ENCODE measurements at places on chromosomes 4 and X.

DNA sequence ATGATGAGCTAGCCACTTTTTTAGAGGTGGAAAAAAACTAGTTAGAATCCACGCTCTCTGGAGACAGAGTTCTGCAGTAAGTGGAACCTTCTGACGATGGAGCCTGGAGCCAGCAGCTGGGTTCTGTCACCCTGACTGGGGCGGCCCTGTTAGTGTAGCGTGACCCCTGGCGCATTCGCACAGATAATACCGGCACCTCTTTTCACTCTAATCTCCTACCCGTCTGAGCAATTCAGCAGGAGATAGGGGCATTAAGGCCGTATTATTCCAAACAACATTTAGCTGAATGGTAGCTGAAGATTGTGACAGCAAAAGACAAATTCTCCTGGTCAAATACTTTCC lies 292.6 kb downstream of the FBXO8 start:
- no peak for DNase-seq

- DNase-seq, result no peak
These were observed 238.1 kb upstream of the STS start for GRCh38 chrX:6909396-6909795.

- DNase-seq, result no peak
These were observed 70.6 kb upstream of the TBL1X start for GRCh38 chrX:9394212-9394611.

GRCh38 chr4:181810711-181811110 lies 432.5 kb upstream of the TENM3 start:
- DNase-seq, result no peak

DNA sequence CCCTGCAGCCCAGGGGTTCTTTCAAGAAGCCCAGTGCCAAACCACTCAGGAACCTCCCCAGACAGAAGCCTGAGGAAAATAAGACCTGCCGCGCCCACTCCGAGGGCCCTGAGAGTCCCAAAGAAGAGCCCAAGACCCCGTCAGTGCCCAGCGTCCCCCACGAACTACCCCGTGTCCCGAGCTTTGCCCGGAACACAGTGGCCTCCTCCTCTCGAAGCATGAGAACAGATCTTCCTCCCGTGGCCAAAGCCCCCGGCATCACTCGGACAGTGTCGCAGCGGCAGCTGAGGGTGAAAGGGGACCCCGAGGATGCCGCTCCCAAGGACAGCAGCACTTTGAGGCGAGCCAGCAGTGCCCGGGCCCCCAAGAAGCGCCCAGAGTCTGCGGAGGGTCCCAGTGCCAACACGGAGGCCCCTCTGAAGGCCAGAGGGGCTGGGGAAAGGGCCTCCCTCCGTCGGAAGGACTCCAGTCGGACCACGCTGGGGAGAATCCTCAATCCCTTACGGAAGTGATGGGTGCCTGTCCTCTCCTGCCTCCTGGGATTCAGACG lies 40.2 kb downstream of the FHDC1 start:
- DNase-seq, result no peak

GRCh38 chrX:67094061-67094460 lies 449.8 kb upstream of the AR start:
- DNase-seq, result no peak

DNA sequence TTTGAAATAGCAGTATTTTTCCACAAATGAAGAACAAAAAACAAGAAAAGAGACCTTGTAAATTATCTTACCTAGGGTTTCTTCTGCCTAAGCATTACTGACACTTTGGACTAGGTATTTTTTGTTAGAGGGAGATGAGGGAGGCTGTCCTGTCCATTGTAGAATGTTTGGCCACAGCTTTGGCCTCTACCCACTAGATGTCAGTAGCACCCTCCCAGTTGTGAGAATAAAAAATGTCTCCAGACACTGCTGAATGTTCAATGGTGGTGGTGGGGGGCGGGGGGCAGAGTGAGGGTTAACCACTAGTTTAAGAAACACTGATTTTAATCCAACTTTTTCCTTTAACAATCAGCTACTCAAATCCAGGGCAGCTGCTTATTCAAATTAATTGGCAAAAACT lies 25.8 kb downstream of the OTUD4 start:
- DNase-seq, result no peak

GRCh38 chr4:101148551-101148950 lies 198.8 kb downstream of the PPP3CA start:
- no peak for DNase-seq

DNA sequence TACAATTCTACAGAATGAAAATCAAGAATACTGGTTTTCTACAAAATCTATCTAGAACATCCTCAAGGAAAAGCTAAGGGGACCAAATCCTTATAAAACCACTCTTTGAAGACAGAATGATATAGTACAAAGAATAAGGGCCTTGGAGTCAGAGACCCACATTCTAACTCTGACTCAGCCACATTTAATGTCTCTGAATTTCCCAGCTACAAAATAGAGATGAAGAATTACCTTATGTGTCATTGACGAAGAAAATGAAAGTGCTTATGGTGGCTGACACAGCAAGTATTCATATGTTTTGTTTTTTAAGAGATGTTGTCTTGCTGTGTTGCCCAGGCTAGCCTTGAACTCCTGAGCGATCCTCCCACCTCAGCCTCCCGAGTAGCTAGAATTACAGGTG lies 35.9 kb upstream of the CXorf38 start:
- DNase-seq, result no peak

GRCh38 chr4:76654791-76655190 lies 219.8 kb downstream of the SHROOM3 start:
- no peak for DNase-seq

- no peak for DNase-seq
These were observed 81.1 kb downstream of the ENPP6 start for GRCh38 chr4:184136525-184136924.

DNA sequence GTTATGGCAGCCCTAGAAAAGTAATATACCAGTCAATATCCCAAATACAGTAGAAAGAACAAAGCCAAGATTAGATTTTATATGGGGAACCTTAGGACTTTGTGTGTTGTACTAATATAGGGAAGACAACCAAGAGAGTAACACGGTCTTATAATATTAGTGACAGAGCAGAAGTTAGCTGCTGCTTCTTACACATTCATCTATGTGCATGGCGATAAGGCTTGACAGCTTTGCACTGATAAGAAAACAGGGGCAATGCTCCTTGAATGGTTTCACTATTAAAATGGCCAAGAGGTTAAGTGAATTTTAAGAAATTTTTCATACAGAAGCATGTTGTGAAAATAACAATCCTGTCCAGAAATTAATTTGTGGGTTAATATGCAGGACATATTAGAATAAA lies 521.6 kb downstream of the CCSER1 start:
- no peak for DNase-seq

- no peak for DNase-seq
These were observed 22.4 kb upstream of the CPLX1 start for GRCh38 chr4:848307-848691.

DNA sequence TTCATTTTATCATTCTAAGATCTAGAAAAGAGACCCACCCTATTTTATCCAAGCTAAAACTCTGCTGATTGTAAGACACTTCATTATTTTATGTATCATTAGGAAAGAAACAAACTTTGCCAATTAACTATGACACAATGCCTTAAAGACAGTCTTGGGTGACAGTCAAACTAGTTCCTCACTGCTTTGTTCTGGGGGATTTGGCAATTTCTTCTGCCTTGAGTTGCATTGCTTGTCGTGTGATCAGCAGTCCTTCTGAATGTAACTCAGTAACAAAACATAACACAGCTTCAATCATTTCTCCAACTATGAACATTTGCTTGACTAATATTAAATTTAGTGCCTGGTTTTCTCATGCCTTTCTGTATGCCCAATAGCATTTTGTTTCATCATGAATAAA lies 577.9 kb upstream of the DIPK2B start:
- DNase-seq, result no peak

GRCh38 chr4:42672359-42673081 lies 15.6 kb upstream of the ATP8A1 start:
- no peak for DNase-seq

GRCh38 chrX:133214301-133214700 lies 3.9 kb downstream of the TFDP3 start:
- DNase-seq, result no peak

- no peak for DNase-seq
These were observed 10.8 kb downstream of the APOO start for GRCh38 chrX:23896981-23897380.

GRCh38 chr4:52102587-52102986 lies 51.5 kb downstream of the SPATA18 start:
- no peak for DNase-seq

- no peak for DNase-seq
These were observed 125.1 kb upstream of the FRMPD4 start for GRCh38 chrX:12013211-12013618.

DNA sequence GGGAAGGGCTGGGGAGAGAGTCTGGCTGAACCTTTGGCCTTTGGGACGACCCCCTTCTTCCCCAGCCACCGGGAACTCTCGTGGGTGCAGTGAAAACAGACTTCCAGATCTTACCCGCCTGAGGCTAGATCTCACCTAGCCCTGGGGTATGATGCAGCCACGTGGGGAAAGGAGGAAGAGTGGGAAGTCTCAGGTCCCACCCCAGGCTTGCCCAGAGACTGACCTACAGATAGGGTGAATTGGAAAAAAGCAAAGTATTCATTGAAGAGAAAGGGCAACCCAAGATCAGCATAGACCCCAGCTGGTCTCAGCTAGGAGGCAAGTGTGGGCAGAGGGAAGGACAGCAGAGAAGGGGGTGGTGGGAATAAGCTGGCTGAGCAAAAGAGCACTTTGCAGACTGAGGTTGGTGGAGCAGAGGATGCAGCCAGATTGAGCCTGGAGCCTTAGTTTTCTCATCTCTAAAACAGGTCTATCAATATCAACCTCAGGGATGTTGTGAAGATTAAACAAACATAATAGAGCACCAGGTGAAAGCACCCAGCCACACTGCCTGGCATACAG lies 4.2 kb upstream of the EFNB1 start:
- DNase-seq, result no peak

GRCh38 chrX:17627026-17627425 lies 110.3 kb upstream of the SCML1 start:
- no peak for DNase-seq

- DNase-seq, result no peak
These were observed 1.4 kb upstream of the FAM120C start for GRCh38 chrX:54184474-54184873.

- no peak for DNase-seq
These were observed 353.0 kb downstream of the IDS start for GRCh38 chrX:149151805-149152757.

DNA sequence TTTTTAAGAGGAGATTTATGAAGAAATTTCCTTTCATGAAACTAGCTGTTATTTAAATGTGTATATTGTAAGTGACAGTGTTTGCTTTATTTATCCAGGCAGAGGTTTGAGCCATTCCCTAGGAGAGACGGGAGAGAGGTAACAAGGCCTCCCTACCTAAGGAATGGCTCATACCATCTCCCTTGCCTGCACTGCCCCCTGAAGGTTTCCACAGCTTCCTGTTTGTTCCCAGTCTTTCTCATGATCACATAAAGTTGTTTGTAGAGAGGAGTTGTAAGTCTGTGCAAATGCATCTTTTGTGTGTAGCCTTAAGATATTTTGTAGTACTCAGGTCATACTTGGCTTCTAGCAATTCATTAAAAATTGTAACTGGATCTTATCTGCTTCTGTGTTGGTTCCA lies 1504.5 kb upstream of the PCDH10 start:
- DNase-seq, result no peak

GRCh38 chr4:165199286-165199685 lies 8.1 kb upstream of the KLHL2 start:
- no peak for DNase-seq

- no peak for DNase-seq
These were observed 1016.0 kb downstream of the ARAP2 start for GRCh38 chr4:35228313-35228712.

All from stimulated activated CD4-positive, alpha-beta T cell treated with anti-CD3 and anti-CD28 coated beads, TNF-alpha, amount 100 ng/mL, for 4 hours (primary cell).